ENCODE measurements at places on chromosomes 7 and 10.
A peak's percentile ranks its signal among the peaks of the same experiment; 100 is the strongest.

- DNase-seq: no peak
Observed at GRCh38 chr7:121138262-121138933, 149.9 kb downstream of the CPED1 start.

- DNase-seq: no peak
Observed at GRCh38 chr7:46811529-46811928, 770.4 kb downstream of the TNS3 start.

- DNase-seq: no peak
Observed at GRCh38 chr10:128738386-128738915, 612.2 kb upstream of the MKI67 start.

DNA sequence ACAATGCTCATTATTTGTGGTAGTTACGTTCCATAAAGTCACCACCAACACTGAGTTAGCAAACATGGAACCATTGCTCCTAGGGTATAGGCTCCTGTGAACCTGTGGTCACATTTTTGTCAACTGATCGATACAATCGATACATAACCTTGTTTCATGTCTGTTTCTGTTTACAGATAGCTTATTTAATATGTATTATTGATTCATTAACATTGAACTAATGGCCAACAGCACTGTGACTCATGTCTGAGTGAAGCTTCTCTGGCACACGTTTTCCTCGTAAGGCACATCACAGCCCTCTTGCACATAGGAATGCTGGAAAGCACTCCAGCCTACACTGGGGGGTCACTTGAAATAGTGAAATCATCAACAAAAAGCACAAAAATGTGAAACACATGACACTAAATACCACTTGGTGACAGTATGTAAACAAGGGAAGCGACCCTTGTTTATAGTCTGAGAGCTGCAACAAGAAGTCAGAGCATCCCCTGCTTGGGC, 27.0 kb downstream of the GHRHR start:
- DNase-seq: no peak

- DNase-seq: peak; percentile 35
Observed at GRCh38 chr7:51278797-51279196, 37.8 kb downstream of the COBL start.

DNA sequence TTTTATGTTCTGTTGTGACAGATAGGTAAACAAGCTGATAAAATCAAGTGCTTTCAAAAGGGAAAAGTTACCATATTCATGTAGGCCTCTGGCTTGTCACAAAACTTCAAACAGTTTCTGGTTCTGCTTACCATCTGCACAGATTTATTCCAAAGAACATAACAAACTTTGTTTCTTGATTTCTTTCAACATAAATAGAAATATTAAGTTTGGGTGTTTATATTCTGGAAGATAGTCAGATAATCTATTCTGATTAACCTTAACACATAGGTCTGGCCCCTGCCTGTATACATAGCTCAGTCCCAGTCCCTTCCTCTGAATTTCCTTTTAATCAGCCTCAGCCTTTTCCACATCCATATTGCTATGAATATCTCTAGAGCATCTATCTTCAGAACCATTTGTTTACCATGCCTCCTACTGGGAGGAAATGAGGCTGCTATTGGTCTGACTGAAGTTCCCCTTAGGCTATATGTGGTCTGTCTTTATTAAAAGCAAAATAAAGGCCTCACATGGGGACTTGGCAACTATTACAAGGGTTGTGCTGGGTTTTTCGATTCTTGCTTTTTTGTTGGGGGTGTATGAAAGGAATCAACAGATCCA, 319.0 kb downstream of the HPSE2 start:
- DNase-seq: no peak

- DNase-seq: no peak
Observed at GRCh38 chr10:37488792-37489657, 363.6 kb downstream of the ANKRD30A start.

- peak; percentile 79 for DNase-seq
Observed at GRCh38 chr7:46145412-46145811, 224.3 kb upstream of the IGFBP3 start.

DNA sequence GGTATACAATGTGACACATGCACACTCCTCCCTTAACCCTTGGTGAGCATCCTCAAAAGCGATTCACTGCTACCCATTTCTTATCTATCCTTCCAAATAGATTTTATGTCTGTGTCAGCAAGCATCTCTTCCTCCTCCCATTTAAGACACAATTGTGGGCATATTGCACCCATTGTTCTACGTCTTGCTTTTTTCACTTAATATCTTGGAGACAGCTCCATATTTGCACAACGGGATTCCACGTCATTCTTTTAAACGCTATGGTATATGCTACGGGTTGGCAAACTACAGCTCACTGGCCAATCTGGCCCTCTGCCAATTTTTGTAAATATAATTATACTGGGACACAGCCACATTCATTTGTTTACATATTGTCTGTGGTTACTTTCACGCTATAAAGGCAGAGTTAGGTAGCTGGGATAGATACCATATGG, 88.6 kb downstream of the RNF216 start:
- DNase-seq: no peak

DNA sequence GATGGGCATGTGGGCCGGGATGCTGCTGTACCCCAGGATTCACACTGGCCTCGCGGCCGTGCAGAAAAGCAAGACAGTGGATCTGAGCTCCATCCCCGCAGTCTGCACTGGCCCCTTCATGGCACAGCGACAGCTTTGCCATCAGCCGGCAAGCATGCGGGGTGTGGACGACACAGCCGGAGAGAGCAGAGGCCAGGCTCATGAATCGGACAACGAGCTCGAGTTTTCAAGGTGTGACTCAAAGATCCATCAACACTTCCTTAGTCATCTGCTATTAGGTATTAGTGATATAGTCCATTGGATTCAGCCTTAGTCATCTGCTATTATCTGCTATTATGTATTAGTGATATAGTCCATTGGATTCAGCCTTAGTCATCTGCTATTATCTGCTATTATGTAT, 254.7 kb downstream of the KLF6 start:
- no peak for DNase-seq

GRCh38 chr7:51139796-51140195, 176.8 kb downstream of the COBL start:
- DNase-seq: no peak

DNA sequence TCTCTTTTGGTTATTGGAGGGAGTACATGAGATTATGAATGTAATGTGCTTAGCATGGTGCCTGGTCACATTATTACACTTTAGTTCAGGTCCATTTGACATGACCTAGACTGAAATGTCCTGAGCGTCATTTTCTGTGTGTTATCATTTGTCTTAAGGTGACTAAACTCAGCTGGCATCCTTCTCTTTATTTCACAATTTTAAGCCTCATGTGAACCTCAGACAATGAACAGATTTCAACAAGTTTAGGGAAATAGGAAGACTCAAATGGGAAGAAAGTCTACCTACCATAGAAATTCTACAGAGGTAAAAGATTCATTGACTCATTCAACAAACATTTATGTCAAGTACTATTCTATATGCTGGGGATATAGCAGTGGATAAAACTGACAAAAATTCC, 70.2 kb upstream of the EXOC6 start:
- DNase-seq: no peak

DNA sequence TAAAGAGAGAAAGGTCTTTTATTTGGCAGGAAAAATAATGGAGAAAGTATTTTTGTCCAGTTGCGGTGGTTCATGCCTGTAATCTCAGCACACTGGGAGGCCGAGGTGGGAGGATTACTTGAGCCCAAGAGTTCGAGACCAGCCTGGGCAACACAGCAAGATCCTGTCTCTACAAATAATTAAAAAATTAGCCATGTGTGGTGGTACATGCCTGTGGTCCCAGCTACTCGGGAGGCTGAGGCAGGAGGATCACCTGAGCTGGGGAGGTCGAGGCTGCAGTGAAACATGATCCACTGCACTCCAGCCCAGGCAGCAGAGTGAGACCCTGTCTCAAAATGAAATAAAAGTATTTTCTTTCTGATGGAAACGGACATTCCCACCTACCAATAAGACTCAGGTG, 77.8 kb upstream of the MKRN1 start:
- no peak for DNase-seq

GRCh38 chr7:30074422-30075030, 46.3 kb downstream of the PLEKHA8 start:
- no peak for DNase-seq

DNA sequence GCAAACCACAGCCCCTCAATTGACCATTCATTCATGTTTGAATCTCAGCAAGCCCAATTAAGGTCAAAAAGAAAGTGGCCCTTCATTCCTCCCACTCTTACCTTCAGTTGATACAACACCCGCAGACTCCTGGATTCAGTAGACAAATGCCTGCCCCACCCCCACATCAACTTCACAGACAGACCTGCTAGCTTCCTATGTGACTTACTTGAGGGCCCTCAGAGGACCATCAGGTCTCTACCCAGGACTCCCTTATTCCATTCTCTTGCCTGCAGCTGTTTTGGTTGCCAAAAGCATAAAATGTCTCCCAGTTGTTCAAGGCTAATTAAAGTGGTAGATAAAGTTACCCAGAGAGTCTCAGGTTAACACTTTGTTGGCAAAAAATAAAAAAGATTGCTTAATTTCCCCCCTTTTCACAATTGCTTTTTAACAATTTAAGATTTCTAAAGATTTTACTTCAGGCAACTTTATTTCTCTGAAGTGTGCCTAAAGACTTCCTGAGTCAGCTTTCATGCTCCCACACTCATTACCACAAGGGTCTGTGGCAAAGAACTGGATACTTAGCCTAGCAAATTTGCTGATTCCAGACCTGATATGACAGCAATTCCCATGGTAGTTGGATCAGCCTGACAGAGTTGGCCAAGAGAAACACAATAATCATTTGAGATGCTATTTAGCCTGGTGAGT, 3.3 kb upstream of the MTERF1 start:
- no peak for DNase-seq

- no peak for DNase-seq
Observed at GRCh38 chr10:116741391-116742351, 695 bp downstream of the HSPA12A start.

- DNase-seq: peak; percentile 21
Observed at GRCh38 chr10:127649642-127650041, 87.3 kb upstream of the FOXI2 start.

- no peak for DNase-seq
Observed at GRCh38 chr10:117942226-117942625, 104.5 kb downstream of the RAB11FIP2 start.

DNA sequence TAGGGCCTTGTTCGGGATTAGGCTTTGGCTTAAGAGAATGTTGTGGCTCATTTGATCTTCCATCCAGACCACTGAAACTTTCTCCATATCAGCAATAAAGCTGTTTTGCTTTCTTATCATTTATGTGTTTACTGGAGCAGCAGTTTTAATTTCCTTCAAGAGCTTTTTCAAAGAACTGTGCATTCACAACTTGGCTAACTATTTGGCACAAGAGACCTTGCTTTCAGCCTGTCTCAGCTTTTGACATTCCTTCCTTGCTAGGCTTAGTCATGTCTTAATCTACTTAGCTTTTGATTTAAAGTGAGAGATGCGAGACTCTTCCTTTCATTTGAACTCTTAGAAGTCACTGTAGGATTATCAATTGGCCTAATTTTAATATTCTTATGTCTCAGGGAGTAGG, 19.1 kb upstream of the AKR1B1 start:
- no peak for DNase-seq

DNA sequence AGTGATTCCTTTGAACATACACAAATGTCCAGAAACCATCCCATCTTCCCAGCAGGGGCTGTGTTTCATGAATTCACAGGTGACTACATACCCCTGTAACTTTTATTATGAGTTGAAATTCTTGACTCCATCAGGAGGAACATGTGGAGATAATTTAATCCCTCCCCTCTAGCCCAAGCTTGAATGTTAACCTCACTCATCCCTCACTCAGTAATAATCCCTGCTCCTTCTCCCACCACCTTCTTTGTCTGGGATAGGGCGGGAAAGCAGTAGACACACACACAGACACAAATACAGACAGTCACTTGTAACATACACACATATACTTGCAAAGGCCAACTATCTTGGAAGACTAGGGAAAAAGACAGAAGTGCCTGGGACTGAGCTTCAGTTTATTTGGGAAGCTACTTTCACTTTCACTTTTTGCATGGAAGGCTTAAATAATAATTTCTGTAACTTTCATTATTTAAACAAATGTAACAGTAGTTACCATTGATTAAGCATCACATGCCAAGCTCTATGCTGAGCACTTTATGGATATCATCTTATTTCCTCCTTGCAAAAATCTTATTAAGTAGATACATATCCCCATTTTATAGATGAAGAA, 7.3 kb downstream of the AASS start:
- no peak for DNase-seq

- no peak for DNase-seq
Observed at GRCh38 chr10:71382757-71383156, 14.0 kb upstream of the CDH23 start.

GRCh38 chr10:129897871-129898626, 66.0 kb downstream of the EBF3 start:
- DNase-seq: no peak

Data from H1 (cell line).